ENCODE measurements at places on chromosomes 7 and 10.

DNA sequence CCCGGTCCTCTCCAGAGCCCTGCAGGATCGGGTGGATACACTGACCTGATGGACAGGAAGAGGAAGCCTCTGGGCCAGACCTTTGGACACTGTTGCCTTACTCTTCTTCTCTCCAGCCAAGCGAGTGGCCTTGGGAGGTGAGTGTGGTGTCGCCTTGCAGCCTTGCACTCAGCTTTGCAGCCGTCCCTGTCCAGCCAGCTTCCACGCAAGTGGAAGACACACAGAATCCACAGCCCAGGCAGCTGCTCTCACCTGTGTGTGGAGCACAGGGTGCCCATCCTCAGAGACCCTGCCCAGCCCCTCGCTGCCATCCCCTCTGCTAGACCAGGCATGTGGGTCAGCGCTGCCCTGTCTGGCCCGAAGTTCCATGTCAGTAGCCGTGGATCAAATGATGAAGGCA is 239.1 kb downstream of the EBF3 start:
- no peak for DNase-seq

DNA sequence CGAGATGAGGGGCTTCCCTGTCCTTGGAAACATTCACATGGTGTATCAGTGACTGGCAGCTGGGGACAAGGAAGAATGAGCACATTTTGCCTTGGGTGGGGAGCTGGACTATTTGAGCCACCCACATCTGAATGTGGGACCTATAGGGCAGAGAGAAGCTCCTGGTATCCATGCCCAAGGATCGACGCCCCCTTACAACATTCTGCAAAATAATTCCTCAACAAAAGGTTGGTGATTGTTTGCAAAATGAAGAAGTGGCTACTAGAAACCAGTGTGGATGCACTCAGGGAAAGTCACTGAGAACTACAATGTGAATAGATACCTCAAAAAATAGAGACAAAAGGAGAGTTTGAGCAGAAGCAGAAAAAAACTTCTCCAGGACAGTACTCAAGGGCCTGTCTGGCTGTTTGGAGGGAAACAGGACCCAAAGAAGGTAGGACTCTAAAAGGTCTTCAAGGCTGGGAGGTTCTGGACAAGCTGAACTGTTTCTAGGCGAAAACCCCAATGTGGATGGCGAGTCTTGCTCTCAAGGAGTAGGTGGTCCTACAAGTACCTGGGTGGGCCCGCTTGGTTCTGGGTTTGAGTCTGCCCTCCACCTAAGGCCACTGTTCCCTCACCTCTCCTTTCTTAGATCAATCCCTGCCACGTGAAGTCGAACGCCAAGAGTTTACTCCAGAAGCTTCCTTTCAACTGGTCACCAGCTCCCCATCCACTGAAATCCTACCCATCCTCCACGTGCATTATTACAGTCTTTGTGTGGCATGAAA is 125.0 kb upstream of the ZNF746 start:
- DNase-seq: no peak

DNA sequence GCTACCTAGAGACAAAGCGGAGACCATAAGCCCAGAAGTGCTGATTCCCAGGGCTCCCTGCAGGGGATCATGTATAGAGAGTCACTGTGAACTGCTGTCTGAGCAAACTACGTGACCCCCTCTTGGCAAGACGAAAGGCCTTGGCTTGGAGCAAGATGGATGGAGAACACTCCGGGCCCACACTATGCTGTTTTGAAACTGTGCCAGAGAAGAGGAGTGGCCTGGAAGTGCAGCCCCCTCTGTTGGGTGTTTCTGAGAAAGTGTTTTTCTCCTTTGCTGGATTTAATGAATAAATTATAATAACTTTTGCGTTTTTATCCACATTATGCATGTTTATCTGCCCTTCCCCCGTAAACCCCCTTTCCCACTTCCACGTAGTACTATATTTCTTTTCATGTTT is 639.3 kb upstream of the GALNT17 start:
- DNase-seq: no peak

GRCh38 chr10:103824281-103824680 is 31.1 kb downstream of the SH3PXD2A start:
- DNase-seq: no peak

- no peak for DNase-seq
These were observed 46.0 kb downstream of the HELLS start for GRCh38 chr10:94591461-94592205.

DNA sequence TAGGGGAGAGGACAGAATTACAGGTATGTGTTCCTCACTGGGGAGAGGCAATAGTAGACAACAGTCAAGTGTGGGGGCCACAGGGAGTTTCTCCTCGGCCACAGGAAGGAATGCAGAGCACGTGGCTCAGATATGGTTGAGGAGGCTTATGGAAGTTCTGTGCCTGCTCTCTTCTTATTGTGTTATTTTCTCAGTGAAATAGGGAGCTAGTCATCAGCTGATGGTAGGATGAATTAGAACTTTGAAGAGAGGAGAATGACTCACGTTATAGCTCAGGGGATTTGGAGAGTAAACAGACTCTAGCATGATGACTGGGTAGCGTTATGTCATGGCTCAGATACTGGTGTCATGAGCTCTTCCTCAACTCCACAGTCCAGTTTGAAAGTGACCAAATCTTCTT is 308.3 kb upstream of the IGFBP3 start:
- DNase-seq: no peak

GRCh38 chr10:29947701-29948060 is 111.7 kb downstream of the JCAD start:
- no peak for DNase-seq

DNA sequence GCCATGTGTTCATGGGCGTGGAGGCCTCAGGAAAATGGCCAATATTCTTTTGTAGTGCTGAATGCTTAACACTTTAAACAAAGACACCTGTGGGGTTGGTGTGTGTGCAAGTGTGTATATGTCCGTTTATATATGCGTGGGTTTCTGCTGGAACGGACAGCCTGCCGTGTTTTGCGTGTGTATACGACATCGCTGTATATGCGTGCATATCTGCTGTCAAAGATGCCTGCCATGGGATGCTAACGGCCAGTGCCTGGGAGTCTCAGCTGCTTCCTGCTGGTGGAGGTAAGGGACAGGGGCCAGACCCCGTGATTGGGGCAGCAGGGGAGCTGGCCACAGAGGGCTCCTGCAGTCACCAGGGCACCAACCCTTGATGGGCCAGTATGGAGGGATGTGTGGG is 216.3 kb upstream of the SHH start:
- no peak for DNase-seq

GRCh38 chr10:58266003-58266825 is 1.5 kb downstream of the IPMK start:
- no peak for DNase-seq

GRCh38 chr10:117663750-117664149 is 121.2 kb downstream of the EMX2 start:
- peak; percentile 25 for DNase-seq

GRCh38 chr7:114345494-114345893 is 69.1 kb upstream of the FOXP2 start:
- no peak for DNase-seq

GRCh38 chr10:72593963-72594362 is 31.9 kb downstream of the MICU1 start:
- no peak for DNase-seq

- peak; percentile 52 for DNase-seq
These were observed 993 bp downstream of the ZC3HAV1 start for GRCh38 chr7:139108266-139109187.

DNA sequence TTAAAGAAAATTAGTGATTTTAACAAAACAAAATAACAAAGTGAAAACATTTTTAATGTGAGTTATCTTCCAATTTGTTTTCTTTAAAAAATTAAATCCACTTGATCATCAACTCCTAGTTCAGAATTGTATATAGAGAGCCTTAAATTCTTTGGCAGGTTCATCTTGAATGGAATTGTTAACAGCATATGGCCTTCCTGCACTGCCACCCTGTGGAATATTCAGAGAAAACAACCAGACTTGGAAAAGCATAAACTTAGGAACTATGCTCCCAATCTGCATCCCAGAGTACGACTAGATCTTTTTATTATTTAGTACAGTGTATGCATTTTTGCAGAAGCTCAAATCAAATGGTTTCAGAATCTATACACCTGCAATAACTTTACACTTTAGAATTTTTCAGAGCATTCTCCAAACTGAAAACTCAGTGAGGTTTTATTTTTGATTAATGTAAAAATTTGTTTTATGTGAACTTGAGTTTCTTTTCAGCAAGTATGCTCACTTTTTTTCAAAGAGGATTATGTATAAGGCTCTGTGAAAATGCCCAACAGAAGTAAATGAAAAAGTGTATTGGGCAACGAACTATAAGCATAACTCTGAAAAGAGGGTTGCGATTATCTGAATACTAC is 44.9 kb upstream of the ANK3 start:
- peak; percentile 45 for DNase-seq

- DNase-seq: peak; percentile 35
These were observed 35.2 kb upstream of the FZD1 start for GRCh38 chr7:91228927-91229558.

DNA sequence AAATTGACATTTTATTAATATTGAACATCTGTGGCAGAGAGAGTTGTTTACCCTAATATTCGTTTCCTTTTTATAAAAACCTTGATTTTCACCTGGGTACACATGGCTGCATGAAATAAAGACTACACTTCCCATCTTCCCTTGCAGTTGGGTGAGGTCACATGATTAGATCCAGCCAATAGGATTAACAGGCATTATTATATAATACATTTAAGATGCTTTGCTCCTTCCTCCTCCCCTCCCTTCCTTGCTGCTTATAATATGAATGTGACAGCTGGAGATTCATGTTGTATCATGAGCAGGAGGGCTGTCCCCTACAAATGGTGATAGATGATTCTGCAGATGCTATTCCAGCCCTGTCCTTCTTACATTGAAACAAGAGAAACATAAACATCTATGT is 146.6 kb downstream of the SH2D4B start:
- DNase-seq: no peak

DNA sequence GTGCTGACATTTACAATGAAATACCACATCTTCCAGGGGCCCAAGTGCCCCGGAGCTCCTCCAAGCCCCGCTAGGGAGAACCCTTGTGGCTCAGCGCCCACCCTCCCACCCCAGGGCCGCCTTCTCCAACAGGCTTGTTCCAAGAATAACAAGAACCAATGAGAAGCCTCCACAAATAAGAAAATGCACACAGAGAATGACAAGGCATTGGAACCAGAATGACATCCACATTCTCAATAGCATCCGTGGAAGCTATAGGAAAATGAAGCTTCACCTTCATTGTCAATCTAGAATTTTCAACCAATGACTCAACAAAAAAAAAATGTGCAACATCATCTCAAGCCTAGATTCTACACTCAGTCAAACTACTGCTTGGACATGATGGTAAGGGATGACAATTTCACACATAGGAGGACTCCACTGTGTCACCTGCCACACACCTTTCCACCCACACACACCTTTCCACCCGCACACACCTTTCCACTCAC is 50.4 kb upstream of the PPP2R2D start:
- no peak for DNase-seq

- no peak for DNase-seq
These were observed 323.0 kb downstream of the EXOC4 start for GRCh38 chr7:133575726-133576440.

GRCh38 chr7:121744877-121745276 is 128.1 kb upstream of the PTPRZ1 start:
- DNase-seq: no peak

DNA sequence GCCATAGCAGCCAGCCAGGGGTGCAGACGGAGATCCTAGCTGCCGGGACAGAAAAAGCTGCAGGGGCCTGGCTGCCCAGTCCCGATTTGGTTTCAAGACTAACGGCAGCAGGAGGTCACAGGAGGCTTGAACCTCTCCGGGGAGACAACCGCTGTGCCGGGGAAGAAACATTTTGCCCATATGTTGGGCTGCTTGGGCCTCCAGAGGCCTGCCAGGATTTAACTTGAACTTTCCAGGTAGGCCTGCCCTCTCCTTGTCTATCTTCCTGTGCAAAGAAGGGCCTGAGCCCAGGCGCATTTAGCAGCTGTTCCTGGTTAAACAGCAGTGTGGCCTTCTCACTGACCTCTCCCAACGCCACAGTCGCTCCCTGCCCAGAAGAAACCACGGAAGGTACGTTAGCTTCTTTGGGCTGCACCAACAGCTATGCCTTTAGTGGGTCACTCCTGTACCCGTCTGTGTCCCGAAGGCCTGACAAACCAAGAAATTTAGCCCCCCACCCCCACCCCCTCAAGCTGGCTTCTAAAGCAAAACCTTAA is 17.1 kb upstream of the PTF1A start:
- no peak for DNase-seq

- no peak for DNase-seq
These were observed 83.3 kb downstream of the PLXNA4 start for GRCh38 chr7:132492823-132493445.

DNA sequence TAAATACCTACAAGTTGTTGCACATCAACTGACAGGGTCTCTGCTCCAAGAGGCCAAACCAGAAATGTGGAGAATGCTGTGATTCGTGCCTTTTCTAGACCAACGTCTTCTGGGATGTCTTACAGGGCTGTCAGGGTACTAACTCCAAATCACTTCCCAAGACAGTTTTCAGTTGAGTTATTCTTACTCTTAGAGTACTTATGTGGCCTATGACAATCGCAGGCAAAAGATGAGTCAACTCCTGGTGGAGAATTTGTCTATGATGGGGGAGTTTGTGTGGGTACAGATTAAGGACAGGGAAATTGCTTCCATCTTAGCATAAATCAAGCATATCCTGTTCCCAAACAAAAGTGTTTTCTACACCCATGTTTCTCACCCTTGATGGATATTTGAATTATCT is 734.8 kb downstream of the TNS3 start:
- no peak for DNase-seq

DNA sequence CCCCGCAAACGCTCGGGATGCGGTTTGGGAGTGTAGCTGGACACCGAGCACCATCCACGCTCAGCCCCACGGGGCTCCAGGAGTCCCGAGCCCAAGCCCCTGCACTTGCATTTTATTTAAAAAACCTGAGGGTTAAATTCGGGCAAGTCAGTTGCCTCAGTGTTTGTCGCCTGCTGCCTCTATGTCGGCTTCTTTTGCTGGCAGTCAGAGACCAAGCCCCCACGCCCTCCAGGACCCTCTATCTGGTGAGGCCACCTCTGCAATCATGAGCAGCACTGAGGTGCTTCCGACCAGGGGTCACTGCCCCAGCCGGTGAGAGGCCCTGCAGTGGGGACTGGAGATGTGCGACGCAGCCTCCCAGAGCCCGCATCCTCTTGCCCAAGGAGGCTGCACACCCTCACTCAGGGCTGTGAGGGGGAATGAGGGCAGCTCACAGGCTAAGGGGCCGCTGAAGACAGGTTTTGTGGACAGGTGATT is 13.3 kb upstream of the ZNF273 start:
- DNase-seq: no peak

GRCh38 chr7:84637568-84638338 is 443.2 kb upstream of the SEMA3A start:
- DNase-seq: no peak

- DNase-seq: no peak
These were observed 54.1 kb downstream of the SLIT1 start for GRCh38 chr10:97131666-97132065.

- DNase-seq: peak; percentile 73
These were observed 19.7 kb upstream of the CCSER2 start for GRCh38 chr10:84308481-84309304.

- no peak for DNase-seq
These were observed 42.0 kb downstream of the GNA12 start for GRCh38 chr7:2802101-2802500.

Measured in NCI-H345 (cell line).